ENCODE measurements at places on chromosomes 4 and X.

DNA sequence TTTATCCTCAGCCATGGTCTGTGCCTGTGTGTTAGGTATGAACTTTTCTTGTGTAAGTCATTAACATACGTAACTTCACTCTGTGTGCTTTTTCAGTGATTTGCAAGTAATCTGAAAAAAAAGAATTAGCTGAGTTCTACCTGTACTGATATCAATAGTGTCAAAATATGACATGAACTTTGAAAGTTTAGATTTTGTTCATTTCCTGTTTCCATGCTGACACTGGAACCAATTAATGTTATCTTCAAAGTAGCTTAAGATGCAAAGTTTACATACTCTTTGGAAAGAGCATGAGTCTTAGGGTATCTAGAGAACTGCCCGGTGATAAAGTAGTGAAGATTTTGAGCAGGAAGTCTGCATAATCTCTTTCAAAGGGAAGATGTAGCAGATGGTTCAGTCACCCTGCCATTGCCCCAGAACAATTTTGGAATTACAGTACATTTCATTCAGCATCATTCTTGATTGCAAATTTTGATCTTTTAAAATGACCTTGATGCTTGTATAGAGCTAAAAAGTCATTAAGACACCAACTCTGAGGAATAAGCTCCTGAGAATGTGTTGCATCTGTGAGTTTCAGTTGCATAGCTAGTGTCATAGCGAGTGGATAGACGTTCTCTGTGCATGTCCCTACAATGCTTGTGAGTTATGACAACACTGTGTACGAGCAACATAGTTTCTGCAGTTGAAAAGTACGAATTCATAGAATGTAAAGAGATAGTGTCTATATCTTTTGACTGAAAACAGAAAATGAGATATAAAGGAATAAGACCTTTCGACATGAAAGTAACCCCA lies 130.5 kb downstream of the PTTG2 start:
- no peak for DNase-seq

- DNase-seq = peak; percentile 47
These were observed 142.9 kb upstream of the SLC4A4 start for GRCh38 chr4:71195924-71196323.

DNA sequence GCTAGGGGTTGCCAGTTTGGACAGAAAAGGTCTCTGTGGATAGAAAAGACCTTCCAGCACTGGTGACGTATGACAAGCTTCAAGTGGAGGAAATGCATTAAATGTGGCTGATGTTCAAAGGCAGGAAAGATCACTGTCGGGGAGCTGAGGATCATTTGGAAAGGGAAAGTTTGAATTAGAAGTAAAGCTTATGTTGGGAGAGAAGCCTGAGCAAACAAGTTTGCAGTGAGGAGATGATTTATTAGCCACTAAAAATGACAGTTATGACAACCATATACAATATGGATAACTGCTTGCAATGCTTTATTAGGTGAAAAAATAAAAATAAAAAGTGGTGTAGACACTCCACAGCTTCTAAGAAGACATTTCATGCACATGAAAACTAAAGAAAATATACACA lies 135.3 kb upstream of the HS3ST1 start:
- no peak for DNase-seq

DNA sequence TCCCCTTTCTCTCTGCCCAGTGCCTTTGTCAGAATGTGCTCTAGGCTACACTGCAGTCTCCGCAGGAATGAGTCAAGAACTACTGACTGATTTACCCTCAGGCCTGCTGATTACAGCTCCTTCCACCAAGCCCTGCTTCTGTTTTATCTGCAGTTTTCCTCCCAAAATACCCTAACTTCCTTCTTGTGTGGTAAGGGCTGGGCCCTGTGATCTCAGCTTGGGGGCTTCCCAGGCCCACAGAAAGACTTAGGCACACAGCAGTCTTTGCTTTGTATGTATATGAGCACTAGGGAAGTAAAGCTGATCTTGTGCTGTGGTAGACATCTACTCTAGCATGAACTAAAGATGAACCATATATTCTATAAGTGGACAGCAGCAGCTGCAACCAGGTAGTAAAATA lies 18.8 kb downstream of the PAK3 start:
- no peak for DNase-seq

DNA sequence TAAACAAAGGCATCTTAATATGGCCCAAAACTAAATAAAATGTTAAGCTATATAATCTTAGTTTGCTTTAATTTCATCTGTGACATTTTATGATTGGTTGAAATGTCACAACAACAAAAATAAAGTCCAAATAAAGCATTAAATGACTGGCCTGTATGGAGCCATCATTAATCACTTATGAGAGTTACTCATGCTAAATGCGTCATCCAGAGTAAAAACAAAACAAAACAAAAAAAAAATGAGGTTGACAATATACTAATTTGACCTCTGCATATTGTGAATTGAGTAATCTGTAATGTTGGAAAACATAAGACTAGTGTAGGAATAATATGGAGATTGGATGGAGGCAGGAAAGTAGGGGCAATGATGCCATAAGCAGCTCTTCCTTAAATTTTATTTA lies 139.7 kb downstream of the MAPK10 start:
- DNase-seq = no peak

DNA sequence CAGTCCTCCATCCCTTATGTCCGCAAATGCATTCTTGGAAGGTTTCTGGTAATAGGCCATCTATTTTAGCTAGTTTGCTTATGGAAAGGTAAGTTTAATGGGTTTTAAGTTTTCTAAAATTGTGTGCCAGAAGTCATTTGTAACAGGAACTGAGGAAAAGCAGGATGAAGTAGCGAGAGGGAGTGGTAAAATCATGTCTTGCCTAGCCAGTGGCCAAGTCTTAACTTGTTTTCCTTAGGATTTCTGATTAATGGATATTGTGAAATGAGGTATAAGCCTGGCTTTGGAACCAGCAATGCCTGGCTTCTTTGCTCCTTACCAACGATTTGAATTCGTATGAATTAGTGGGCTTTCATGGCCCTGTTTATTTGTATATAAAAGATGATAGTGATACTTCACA lies 7.3 kb downstream of the SEC24B start:
- no peak for DNase-seq

GRCh38 chr4:22486276-22486675 lies 29.6 kb downstream of the ADGRA3 start:
- DNase-seq = no peak

DNA sequence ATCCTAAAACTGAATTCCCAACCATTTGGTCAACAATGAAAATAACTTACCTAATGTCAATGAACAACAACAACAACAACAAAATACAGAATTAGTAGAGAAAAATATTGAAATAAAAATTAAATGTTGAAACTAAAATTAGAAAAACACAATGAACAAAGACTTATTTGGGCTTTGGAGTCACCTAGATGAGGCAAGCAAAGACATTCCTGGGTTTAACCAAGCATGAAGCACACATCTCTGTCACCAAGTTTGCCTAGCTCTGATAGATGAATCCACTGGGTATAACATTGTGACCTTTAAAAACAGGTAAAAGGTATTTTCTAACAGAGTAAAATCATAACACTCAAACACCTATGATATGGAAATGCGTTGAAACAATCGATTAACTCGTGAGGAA lies 13.2 kb upstream of the SYTL5 start:
- no peak for DNase-seq

DNA sequence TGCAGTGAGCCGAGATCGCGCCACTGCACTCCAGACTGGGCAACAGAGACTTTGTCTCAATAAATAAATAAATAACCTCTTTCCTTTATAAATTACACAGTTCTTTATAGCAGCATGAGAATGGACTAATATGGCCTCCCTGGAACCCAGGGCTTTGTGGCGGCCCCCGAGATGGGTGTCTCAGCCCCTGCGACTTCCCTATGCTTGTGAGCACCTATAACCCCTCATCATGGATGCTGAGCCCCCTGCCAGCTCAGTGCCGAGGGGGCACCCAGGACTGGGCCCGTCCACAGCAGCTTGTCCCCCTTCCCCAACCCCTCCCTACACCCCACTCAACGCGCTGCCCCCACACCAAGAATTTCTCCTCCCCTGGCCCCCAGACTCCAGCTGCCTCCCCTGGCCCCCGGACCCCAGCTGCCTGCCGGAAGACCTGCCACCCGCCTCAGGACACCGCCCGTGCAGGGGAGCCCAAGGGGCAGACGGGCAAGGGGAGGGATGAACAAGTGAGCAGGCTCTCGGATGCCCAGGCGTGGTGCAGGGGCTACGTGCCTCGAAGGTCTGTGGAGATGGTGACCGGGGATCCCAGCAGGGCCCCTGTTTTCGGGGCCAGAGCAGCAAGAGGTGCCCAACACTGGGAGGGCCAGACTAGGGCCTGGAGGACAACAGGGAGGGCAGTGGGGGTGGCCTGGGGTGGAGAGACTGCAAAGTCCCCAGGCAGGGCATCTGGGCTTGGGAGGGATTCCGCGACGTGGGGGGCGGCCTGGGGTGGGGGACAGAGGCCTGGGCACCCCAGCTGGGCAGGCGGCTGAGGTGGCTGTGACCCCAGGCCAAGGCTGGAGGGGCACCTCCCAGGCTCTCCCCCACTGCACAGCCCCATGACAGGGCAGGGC lies 74.0 kb downstream of the FAM53A start:
- no peak for DNase-seq

DNA sequence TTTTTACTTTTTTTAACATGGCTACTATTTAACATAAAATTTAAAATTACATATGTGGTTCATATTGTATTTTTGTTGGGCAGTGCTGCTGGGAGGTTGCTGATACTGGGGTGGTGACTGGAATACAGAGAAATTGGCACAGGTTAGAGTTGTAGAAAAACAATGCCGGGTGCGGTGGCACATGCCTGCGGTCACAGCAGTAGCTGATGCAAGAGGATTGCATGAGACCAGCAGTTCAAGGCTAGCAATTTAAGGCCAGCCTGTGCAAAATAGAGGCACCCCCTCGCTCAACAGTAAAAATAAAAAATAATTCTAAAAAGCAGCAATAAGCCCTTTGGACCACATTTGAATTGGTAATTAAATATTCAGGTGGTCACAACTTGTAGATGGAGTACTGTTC lies 11.8 kb upstream of the CPE start:
- no peak for DNase-seq

- DNase-seq = no peak
These were observed 12.8 kb upstream of the PPM1K start for GRCh38 chr4:88297212-88297516.

- no peak for DNase-seq
These were observed 103.1 kb downstream of the IL1RAPL2 start for GRCh38 chrX:104669063-104669462.

DNA sequence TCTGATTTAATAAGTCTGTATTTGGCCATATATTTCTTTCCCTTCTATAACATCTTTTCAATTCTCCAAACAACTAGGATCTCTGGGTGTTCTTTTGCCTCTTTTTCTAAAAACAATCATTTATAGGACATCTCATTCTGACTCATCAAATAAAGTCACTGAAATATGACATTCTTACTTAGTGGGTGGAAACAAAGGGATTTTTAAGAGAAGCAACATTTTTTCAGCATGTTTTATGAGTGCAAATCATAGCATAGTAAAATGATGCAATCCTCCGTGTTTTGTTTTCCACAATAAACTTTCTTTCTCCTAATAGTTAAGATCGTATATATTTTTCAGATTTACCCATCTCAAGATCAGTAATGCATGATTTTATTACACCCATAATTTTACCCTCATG lies 179.8 kb downstream of the SPCS3 start:
- no peak for DNase-seq

DNA sequence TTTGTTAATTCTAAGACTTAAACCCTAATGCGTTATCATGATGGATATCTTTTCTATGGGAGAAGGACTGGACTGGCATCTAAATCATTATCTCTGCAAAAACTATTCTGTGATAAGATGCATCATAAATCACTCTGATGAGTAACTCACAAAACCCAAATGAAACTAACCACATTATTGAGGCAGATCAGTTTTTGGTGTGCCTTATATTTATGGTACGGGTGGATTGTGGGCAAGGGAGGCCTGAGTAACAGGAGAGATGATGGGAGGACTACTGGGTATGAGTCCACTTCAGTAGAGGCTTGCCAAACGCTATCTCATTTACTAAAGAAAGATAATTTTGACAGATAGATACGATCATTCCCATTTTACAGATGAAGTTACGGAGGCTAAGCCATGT lies 66.4 kb upstream of the GUCY1A1 start:
- DNase-seq = no peak

DNA sequence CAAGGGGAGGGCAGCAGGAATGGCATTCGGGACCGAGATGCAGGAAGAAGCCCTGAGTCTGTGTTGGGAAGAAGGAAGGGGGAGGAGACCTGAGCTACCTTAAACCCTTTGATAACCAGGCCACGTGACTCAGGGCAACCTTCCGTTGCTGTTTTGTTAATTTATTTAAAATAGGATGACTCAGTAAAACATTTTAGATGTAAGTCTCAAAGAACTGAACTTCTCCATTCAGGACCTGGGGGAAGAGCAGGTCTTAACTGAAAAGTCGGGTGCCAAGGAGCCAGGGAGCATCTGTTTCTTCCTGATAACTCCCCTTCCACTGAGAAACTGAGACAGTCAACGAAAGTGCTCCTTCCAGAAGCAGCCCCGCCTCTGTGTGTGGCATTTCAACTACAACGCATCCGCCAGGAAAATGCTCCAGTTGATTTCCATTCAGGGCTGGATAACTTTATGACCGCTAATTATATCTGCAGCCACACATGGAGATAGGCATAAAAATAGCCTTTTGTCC lies 88.0 kb downstream of the IRF2 start:
- peak; percentile 79 for DNase-seq

DNA sequence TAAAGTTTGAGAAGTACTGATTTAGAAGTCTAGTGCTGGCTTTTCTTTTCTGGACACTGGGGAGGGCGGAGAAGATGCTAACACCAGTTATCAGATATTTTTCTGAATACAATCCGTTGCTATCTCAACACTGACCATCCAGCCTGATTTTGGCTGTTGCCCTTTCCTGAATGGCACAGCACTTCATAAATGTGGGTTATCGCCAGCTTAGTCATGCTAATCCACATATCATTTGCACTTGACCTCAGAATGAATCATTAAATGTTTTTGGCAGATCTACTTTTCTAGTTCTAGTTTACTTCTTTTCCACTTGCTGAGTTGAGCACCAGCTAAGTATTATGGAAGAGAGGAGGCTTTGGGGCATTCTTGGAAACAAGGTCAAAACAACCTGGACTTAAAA lies 60.8 kb upstream of the ESX1 start:
- no peak for DNase-seq

- no peak for DNase-seq
These were observed 65.8 kb upstream of the HELT start for GRCh38 chr4:184952522-184952921.

GRCh38 chr4:110970642-110971041 lies 347.8 kb upstream of the PITX2 start:
- DNase-seq = peak; percentile 48

DNA sequence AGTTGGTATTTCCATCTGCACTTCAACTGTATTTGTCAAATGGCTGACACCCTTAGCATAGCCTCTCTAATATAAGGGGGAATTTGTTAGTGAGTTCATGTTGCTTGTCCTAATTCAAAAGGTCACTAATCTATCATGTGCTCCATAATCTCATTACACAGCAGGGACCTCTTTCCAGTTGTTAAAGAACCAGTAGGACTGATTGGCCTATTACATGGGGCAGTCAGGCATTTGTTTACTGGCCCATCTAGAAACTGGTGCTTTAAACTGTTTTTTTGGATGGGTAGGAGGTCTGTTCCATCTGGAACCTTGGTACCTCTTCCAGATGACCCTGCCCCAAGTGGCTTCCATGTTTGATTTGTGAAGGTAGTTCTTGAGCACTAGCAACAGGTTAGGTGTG lies 11.4 kb downstream of the ANK2 start:
- DNase-seq = no peak

Data from iPS DF 19.7 (cell line).